ENCODE measurements at places on chromosomes 6 and 20.

GRCh38 chr6:132466952-132467351 is 46.0 kb downstream of the STX7 start:
- DNase-seq: no peak

- DNase-seq: no peak
These were observed 85.3 kb downstream of the MAP7 start for GRCh38 chr6:136464874-136465273.

- no peak for DNase-seq
These were observed 7.9 kb downstream of the SDHAF4 start for GRCh38 chr6:70574643-70575042.

GRCh38 chr6:138277835-138278234 is 59.5 kb upstream of the PBOV1 start:
- no peak for DNase-seq

GRCh38 chr20:61753316-61753942 is 312.3 kb downstream of the TAF4 start:
- no peak for DNase-seq

GRCh38 chr6:140586426-140587061 is 1212.1 kb upstream of the CITED2 start:
- DNase-seq: no peak

DNA sequence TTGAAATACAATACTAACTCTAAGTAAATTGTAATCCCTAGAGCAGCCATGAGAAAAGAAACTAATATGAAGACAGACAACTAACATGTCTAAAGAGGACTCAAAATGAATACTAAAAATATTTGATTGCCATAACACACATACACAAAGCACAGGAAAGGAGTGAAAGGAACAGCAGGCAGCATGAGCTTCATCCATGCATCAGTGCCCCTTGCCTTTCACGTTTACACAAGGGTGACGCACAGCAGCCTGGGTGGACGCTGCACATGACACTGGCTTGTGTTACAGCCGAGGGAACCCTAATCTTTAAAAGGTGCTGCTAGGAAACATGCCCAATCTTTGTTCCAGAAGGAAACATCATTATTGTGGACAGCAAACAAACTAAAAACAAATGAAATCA is 123.5 kb downstream of the MAN1A1 start:
- DNase-seq: no peak

DNA sequence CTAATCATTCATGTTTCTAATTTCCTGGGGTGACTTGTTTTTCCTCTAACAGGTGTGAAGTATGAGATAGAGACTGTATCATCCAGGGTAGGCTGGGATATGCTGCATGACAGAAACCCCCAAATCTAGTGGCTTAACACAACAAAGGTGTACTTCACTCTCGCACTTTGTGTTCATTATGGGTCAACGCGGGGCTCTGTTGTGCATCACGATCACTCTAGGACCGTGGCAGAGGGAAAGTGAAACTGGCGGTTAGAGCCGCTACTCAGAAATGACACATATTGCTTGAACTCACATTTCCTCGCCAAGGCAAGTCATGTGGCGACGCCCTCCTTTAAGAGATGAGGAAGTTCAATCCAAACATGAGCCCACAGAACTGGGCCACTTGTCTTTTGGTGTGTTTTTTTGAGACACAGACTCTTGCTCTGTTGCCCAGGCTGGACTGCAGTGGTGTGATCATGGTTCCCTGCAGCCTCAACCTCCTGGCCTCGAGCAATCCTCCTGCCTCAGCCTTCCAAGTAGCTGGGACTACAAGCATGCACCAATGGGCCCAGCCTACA is 41.3 kb downstream of the PCNA start:
- no peak for DNase-seq

DNA sequence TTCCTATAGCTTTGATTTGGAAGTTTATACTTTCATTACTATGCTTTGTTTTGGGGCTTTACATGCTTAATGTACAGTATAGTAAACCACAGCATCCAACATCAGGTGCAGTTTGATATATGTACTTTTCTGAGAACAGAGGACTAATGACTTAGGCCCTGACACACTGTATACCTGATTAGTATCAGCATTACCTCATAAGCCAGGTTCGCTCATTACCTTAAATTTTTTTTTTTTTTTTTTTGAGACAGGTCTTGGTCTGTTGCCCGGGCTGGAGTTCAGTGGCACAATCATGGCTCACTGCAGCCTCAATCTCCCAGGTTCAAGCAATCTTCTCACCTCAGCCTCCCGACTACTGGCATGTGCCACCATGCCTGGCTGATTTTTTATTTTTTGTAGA is 28.4 kb downstream of the CD109 start:
- no peak for DNase-seq

GRCh38 chr6:35082733-35083403 is 58.3 kb downstream of the TCP11 start:
- DNase-seq: no peak

GRCh38 chr6:108592371-108593337 is 31.9 kb downstream of the FOXO3 start:
- DNase-seq: no peak

DNA sequence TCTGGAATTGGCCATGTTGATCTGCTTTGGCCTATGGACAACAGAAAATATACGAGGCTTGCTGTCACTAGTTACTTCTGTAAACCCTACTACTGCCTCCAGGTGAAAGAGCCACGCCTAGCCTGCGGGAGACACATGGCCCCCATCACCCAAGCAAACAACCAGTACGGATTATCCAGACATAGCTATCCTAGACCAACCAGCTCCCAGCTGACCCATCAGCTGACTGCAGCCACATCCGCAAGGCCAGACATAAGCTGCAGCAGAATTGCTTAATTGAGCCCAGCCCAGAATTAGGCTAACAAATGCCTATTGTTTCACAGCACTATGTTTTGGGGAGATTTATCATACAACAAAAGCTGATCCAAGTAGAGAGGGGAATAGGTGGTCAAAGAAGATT is 13.5 kb downstream of the REV3L start:
- DNase-seq: no peak

Data from NCI-H1417 treated with DMSO at 0.1 percent for 48 hours (cell line).